ENCODE measurements at places on chromosomes 6 and 20.

- no peak for DNase-seq
Measured at GRCh38 chr20:57008217-57008616, 258.2 kb downstream of the BMP7 start.

GRCh38 chr6:166853371-166854325 is 102.7 kb downstream of the RNASET2 start:
- no peak for DNase-seq

- no peak for DNase-seq
Measured at GRCh38 chr6:135475292-135475886, 22.2 kb downstream of the AHI1 start.

DNA sequence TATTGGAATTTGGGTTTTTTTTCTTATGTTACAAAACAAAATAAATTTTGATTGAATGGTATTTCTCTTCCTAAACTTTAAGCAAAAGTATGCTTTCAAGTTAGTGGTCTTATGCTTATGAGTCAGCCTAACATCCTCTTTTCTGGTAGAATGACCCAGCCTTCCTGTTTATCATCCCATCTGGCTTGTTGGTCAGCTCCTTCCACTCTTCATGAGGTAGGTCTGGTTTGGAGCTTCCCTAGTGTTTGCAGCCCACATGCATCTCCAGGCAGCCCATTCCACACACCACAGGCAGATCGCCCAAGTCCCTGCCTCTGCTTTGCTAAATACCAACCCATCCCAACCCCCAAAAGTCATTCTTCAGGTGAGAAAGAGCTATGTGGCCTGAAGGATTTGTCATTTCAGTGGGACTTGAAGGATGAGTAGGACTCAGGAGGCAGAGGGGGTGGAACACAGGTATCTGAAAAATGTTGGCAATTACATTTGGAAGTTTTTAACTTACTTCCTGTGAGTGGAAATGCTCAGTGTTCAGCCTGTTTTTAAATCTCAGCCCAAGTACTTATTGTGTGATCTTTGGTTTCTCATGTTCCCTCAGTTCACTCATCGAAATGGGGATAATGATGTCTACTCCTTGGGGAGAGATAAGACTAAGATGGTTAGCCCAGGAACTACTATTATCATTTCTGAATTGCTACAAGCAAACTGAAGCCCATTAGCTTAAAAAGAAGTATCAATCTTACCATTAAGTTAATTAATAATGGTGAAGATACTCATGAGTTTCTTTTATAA is 294.0 kb downstream of the ADGB start:
- DNase-seq: no peak

DNA sequence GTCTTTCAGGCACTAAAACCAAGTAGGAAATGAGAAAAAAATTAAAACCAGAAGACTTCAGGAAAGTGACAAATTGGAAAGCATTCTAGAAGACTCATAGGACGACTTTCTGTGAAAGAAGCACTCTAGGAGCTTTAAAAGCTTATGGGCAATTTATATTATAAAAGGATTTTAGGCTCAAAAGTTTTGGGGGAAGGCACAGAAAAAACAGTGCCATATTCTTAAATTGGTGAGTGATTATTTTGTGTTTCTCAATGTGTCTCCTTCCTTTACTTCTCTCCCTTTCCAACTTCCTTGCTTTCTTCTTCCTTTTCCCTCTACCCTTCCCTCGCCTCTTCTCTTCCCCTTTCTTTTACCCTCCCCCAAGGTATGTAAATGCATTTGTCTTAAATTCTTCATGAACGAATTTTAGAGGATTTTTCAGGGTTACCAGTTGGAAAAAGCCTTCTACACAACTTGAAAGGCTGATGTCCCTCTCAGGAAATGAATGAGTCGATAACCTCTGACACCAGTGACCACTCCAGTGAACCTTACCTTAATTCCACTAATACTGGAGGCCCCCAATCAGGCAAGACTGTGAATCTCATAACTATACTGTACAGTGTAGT is 2.6 kb upstream of the LIN28B start:
- DNase-seq: no peak

DNA sequence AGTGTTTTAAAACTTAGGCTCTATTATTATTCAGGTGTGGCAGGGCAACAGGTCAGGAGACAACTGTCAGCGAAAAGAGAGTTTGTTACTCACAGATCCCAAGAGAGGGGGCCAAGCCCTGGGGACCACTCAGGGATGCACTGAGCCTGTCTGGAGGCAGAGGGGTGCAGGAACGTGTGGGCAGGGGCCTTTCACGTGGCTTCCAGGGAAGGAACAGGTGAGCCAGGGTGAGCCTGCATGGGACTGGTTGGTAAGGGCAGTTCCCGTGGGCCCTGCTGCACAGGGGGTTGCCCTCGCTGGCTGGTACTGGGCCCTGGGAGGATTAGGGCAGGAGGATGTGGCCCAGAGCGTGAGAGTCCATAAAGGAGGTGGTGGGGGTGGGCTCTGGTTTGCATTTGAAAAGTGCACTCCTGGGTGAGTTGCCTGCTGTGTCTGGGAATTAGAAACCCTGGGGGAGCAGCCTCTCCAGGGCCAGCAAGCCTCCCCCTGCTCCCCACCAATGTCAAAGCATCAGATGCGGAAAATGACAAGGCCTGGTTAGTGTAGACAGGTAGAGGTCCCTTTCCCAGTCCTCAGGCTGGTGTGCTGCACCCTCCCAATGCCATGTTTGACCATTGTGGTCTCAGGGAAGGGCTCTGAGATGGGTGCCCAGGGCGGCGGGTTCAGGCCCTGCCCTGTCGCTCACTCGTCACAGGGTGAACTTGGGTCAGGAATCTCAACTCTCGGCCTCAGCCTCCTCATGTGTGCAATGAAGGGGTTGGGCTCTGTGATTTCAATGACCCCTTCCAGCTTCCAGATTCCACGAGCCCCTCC is 127.4 kb upstream of the RPS6KA2 start:
- no peak for DNase-seq

GRCh38 chr20:61521687-61522420 is 269.8 kb downstream of the CDH4 start:
- no peak for DNase-seq

GRCh38 chr6:134145786-134146185 is 93.4 kb upstream of the SLC2A12 start:
- DNase-seq: no peak

DNA sequence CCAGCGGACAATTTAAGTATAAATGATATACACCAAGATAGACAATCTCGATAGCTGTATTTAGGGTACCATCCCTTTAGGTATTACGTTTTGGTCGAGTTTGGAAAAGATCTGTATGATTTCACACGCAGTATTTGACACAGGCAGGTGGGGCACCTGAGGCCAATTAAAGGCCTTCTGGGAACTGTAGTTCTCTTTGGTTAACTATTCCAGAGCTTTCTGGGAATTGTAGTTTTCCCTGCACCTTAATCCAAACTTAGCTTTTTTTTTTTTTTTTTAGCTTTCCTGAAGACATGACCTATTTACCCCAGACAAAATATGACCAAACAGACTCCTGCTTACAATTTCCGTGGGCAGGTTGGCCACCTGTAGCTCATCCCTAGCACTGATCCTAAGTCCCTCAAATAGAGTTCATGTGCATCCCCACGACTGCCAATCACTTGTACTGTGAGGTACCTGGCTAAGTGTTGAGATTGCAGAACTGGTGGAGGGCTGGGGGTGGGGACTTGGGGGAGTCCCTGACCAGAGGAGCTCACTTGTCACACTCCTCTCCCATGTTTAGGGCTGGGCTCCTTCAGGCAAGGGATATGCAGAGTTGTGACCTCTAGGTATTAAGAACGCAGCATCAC is 999 bp upstream of the EHMT2 start:
- peak; percentile 37 for DNase-seq

DNA sequence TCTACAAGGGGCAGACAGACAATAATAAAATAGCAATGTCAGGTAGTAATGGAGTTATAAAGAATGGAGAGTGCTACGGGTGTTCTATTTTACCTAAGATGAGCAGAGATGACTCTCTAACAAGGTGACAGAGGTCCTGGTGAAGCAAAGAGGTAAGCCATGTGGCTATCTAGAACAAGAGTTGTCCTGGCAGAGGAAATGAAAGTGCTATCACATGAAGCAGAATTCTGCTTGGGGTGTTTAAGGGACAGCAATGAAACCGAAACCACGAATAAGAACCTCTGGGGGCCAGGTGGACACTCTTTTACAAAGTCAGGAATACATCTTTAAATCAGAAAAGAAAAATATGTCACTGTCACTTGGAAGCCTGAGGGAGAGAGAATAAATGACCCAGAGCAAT is 37.9 kb upstream of the IRAK1BP1 start:
- no peak for DNase-seq

DNA sequence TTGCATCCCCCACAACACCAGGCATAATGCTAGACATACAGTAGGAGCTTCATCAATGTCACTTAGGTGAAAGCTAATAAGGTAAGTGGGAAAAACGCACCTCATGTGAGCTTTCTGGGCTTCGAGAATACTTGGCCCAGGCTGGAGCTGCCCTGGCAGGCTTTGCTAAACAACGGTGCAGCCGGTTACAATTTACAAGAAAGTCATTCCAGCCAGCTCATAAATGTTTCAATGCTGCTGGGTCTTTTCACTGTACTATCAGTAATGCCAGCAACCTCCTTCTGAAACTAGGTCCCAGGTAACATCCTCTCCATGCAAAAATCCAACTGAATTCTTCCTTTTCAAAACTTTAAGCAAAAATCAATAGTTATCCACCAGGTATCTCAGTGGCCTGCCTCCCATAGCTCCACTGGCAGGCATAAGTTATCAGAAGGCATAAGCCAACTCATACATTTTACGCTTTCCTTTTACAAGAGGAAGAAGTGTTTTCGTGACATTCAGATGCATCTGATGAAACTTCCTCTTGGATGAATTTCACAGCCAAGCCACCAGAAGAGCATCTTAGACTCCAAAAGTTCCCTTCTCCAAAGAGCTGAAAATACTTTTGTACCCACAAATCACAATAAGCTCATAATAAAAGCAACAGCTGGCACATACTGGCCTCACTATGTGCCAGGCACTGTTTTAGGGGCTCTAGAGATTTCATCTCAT is 56.3 kb downstream of the RTN4IP1 start:
- no peak for DNase-seq

All from SHP77 (cell line).